ENCODE measurements at places on chromosomes 6 and 20.

- no peak for DNase-seq
Measured at GRCh38 chr6:139942331-139942730, 567.9 kb upstream of the CITED2 start.

GRCh38 chr6:167091026-167091804 is 31.7 kb upstream of the CCR6 start:
- no peak for DNase-seq

DNA sequence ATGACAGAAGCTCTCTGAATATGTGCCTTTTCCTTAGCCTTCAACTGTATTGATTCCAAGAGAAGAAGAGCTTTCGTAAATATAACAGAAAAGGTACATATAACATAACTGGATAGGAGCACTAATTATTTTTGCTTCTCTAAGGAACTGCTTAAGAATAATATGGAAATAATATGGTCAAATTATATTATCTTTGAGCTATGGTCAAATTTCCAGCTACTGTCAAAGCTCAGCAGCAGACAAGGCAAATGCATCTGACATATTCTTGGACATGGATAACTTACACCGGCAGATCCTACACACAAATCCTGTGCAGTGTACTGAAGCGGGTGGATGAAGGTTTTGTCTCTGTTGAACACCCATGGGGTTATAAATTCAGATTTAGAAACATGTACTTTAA is 150.6 kb downstream of the HIVEP2 start:
- no peak for DNase-seq

GRCh38 chr6:130713144-130713543 is 114.1 kb upstream of the SMLR1 start:
- DNase-seq = no peak

- no peak for DNase-seq
Measured at GRCh38 chr6:20211941-20212391, 303 bp downstream of the MBOAT1 start.

DNA sequence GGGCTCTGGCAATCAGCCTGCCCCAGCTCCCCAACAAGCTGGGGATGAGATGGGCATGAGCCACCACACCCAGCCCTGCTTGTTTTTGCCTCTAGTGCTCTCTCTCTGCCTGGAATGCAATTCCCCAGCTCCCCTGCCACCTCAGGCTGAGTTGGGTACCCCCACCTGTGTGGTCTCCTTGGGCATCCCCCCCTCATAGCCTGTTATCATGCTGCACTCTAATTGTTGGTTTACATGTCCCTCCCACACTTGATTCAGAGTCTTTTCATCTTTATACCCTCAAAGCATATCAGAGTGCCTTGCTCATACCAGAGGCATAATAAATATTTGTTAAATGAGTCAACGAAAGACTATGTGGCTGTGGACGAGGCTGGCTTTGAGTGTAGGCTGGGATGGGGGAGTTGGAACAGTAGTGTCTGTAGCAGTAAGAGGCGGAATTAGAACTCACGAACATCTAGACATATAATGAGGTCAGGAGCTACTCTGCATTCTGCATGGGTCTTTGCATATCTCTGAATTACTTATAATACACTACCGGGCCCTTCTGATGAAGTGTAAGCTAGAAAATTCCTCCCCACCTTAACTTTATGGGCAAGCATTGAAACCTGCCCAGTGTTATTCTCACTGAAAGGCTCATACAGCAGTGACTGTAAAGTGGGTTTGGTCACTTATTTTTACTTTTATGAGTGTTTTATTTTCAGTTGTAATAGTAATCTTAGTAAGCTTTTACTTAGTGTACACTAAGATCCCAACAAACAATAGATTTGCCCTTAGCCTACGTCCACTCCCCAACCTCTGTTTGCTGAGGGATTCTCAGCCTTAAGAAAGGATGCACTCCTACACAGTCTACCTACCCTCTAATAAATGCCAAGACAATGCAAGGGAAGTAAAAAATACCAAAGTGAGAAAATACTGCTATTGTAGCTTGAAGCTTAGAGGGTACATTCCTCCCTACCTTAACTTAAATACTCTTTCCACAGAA is 58.7 kb downstream of the EDN1 start:
- no peak for DNase-seq

- no peak for DNase-seq
Measured at GRCh38 chr20:32819992-32820697, 391 bp downstream of the MAPRE1 start.

DNA sequence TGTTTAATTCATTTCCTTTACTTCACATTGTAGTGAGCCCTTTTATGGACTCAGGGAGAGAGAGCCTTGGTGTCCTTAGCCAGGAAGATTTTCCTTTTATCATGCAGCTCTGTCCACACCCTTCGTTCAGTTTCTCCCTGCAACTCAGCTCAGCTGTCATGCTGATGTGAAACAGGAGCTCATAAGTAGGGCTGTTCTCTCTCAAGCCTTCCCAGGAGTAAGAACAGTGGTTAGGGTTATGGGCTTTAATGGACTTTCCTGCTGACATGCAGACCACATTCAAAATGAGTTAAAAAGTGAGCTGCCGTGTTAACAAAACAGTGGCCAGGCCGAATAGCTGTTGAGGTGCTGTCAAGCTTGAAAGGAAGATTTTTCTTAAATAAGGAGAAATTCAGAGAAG is 104.1 kb downstream of the BCKDHB start:
- no peak for DNase-seq

GRCh38 chr20:55667024-55667423 is 338.3 kb downstream of the CBLN4 start:
- no peak for DNase-seq

GRCh38 chr6:135002974-135003703 is 51.5 kb downstream of the HBS1L start:
- no peak for DNase-seq

Data from hippocampal formation (tissue), 2 donors.